ENCODE measurements at places on chromosomes 5 and 9.

DNA sequence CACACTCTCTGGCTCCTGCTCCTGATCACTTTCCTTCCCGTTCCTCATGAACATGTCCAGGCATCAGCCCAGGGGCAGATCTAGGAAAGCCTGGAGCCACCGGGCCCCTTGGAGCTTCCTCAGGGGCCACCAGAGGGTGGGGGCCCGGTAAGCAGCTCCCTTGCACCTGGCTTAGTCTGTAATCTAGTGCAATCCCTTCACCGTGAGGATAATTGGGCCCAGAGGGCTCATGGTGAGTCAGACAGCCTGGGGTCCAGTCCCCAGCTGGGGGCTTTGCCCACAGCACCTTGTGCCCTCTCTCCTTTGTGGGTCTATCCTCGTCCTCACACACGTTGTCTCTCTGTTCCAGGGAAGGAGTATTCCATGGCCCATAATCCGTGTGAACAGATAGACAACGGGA, 10.4 kb upstream of the ALDH1B1 start:
- no peak for DNase-seq

DNA sequence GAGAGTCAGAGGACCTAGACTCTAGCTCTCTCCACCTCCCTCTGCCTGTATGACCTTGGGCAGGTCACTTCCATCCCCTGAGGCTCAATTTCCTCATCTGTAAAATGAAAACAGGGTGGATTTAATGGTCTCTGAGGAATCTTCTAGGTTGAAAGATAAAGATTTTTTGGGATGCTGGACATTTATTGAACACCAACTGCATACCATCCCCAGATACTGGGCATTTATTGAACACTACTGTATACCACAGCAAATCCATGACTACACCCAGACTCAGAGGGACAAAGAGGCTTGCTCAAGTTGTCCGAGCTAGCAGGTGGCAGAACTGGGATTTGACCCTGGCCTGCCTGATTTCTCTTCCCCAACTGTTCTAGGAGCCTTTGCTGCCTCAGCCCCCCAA, 25.0 kb upstream of the CPLX2 start:
- no peak for DNase-seq

DNA sequence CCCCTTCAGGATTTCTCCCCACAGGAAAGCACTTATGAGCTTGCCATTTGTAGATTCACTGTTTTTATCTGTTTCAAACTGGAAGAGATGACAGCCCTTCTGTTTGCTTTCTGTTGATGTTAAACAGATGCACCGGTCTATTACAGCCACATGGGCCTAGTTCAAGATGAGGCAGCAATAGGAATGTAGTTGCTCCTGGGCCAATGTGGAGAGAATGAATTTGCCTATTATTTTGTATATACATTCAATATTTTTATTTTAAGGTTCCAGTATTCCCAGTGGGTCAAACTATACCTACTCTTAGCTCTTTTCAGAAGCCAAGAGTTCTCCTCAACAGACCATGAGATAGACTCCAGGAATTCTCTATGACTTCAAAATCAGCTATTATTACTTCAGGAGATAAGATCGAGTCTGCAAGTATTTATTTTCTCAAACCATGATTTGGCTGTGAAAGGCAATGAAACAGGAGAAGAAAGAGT, 461.6 kb downstream of the RASEF start:
- no peak for DNase-seq

DNA sequence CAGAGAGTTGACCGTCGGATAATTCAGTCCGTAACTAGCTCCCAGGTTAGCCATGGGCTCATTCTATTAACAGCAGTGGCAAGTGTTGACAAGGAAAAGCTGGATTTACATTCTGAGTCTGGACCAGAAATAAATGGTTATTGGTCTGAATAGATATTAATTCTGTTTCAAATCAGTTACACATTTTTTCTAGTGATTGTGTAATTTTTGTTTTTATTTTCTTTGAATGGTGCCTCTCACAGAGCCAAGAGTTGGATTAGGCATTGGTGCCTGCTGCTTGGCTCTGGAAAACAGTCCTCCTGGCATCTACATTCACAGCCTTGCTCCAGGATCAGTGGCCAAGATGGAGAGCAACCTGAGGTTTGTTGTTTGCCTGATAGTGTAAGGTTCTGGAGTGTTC, 115.1 kb downstream of the GOLPH3 start:
- no peak for DNase-seq

GRCh38 chr5:111066261-111066938, 5.1 kb upstream of the TSLP start:
- DNase-seq = no peak

- DNase-seq = no peak
Observed at GRCh38 chr5:96315431-96315830, 117.6 kb downstream of the PCSK1 start.

- no peak for DNase-seq
Observed at GRCh38 chr5:146962801-146963355, 84.3 kb upstream of the PPP2R2B start.

- no peak for DNase-seq
Observed at GRCh38 chr9:108367188-108367587, 488.6 kb downstream of the ACTL7B start.

GRCh38 chr9:127963359-127964064, 17.3 kb downstream of the EEIG1 start:
- DNase-seq = no peak

DNA sequence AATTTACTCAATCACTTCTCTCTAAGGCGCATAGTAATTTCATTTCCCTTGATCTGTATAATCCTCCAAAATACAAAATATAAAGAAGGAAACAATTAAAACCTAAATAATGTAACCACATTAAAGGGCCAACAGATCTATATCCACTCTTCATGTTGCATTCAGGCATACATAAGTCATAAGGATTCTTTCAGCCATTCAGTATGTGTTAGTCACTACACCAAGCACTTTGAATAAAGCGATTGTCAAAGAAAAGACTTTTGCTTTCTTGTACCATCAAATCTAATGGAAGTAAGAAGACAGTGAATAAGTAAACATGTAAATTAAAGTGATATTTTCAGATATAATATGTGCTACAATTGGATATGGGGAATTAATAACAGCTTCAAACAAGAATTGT, 569.2 kb upstream of the PTPRD start:
- no peak for DNase-seq

DNA sequence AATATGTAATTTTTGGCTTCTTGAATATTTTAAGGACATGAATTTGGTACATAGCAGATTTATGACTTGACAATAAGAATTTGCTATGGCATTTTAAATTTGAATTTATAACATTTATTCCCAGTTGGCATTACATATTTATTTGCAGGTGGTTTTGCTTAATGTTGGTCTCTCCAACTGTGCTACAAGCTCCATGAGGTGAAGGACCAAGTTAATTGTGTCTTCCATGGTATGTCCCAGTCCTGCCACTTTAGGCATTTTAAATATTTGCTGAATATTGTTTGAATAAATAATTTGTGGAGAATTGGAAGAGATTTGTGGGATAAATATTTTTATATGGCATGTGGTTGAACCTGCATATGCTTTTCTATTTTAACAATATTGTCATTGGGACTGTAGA, 253.4 kb upstream of the RIOK2 start:
- no peak for DNase-seq

- no peak for DNase-seq
Observed at GRCh38 chr5:40798801-40799210, 632 bp upstream of the PRKAA1 start.

GRCh38 chr5:117649821-117650220, 1075.2 kb upstream of the SEMA6A start:
- no peak for DNase-seq

GRCh38 chr5:177294632-177295031, 8.9 kb downstream of the RAB24 start:
- DNase-seq = no peak

- DNase-seq = no peak
Observed at GRCh38 chr5:172482156-172483020, 28.1 kb upstream of the SH3PXD2B start.

DNA sequence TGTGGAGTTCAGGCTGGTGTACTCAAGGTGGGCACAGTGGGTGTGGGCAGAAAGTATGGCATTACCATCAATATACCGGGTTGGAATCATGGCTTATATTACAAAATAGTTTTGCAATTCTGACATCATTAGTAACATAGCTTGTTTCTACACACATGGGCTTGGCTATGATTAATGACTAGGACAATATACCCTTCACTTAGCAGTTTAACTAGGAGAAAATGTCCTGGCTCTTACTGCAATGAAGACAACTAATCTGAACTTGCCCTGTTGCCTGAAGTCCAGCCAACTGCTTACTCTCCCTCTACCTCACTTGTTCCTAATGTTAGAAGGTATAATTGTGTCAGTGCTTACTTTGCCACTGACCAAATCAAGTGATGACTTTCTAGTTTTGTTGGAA, 612.5 kb downstream of the EFNA5 start:
- no peak for DNase-seq

- DNase-seq = no peak
Observed at GRCh38 chr5:87570366-87570765, 157.6 kb upstream of the CCNH start.

DNA sequence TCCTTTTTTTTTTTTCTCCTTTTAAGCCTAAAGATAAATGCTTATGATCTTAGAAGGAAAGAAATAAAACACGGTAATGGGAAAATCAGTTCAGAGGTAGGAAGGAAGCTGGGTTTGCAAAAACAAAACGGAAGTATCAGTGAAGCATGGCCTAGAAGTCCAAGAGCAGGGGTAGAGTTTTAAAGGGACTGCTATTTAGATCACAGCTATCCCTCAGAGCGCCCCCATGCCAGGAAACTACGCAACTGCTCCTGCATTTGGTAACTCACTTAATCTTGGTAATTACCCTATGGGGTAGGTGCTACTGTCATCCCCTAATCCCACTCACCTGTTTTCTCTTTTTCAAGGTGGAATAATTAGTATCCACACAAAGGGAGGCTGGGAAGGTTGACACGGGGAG, 16.0 kb downstream of the TLE1 start:
- no peak for DNase-seq

- no peak for DNase-seq
Observed at GRCh38 chr9:35828716-35829083, at the start of gene FAM221B. Gene FAM221B (minus strand): TSS chr9:35828732. CDS start chr9:35826161, 2,571 bp downstream.

DNA sequence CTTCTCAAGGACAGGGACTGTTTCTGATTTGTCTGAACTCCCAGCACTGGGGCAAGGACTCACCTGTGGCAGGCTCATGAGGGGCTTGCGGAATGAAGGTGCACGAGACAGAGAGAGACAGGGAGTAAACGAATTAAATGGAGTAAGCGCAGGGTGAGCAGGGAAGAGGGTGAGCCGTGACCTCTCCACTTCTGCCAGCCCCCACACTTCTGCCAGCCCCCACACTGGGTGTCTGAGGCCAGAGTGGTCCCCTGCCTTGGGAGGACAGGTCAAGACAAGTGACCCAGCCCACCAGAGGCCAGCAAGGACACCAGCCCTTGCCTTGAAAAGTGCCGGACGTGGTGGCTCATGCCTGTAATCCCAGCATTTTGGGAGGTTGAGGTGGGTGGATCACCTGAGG, 37.2 kb downstream of the DAB2IP start:
- DNase-seq = no peak

DNA sequence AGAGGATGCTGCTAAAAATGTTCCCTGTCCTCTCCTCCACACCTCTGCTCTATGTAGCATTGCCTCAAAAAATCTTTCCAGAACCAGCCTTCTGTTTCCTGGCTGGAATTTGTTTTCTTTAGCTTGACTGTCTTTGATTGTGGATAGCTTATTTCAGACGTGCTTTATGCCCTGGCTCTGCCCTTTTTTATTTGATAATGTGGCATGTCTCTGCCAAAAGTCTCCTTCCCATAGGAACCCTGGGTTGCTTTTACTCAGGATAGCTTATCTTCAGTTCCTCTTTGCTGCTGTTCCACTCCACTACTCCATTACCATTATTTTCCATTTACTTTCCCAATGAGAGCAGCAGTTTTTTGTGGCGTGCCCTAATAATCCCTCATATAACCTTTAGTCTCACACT, 885 bp upstream of the TMEM252 start:
- no peak for DNase-seq

- DNase-seq = no peak
Observed at GRCh38 chr9:71333321-71333720, 211.9 kb upstream of the TRPM3 start.

- no peak for DNase-seq
Observed at GRCh38 chr9:14263707-14264483, 50.0 kb downstream of the NFIB start.
